ENCODE measurements at places on chromosomes 3 and 15.

GRCh38 chr15:61115241-61115640, 113.9 kb downstream of the RORA start:
- DNase-seq, result no peak

- DNase-seq, result no peak
Observed at GRCh38 chr15:31150732-31151231, 49.3 kb upstream of the TRPM1 start.

GRCh38 chr15:67840749-67841512, 1.1 kb upstream of the RNU6-1 start:
- no peak for DNase-seq

GRCh38 chr3:137772214-137772955, 8.3 kb downstream of the SOX14 start:
- DNase-seq, result no peak

GRCh38 chr3:135175728-135176277, 380.7 kb downstream of the EPHB1 start:
- no peak for DNase-seq

DNA sequence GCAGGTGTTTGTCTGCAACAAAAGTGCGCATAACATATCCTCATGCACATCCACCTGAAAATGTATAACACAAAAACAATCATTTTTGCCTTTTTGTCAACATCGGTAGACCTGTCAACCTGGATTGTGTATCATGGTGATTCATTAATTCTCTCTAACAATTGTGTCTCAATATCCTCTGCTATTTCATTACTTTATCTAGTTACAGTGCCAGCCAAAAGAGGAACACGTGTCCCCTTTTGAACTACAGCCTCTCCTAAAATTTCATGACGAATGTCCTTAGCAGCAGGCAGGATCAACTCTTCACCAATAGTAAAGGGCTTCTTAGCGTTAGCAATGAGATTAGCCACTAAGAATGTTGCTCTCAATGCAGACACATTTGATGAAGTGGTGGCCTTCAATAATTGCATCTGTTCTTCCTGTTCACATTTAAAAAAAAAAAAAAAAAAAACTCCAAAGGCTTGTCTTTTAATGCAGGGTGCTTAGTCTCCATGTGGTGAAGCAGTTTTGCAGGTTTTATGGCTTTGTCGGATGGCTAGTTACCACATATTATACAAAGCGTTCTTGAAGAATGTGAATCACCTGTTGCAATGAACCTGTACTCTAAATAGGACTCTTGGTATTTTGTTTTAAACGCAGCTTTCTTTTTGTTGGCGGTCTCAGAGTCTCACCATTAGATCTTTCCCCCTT, 45.7 kb upstream of the MCTP2 start:
- no peak for DNase-seq

DNA sequence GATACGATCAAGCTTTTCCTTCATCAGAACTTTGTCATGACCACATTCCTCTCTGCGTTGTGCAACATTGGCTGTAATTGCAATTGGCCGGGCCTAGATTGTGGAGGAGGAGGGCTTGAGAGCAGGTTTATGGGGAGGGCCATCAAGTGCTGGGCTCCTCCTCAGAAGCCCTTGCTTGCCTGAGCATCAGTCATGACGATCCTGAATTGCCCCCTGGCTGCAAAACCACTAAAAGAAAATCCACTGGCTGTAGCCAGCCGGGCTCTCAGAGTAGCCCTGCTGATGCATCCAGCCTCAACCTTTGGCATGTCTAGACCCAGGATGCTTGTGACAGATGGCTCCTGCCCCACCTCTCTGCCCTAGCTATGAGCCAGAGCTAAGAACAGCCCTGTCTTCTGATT, 13.4 kb upstream of the TRH start:
- DNase-seq, result no peak

DNA sequence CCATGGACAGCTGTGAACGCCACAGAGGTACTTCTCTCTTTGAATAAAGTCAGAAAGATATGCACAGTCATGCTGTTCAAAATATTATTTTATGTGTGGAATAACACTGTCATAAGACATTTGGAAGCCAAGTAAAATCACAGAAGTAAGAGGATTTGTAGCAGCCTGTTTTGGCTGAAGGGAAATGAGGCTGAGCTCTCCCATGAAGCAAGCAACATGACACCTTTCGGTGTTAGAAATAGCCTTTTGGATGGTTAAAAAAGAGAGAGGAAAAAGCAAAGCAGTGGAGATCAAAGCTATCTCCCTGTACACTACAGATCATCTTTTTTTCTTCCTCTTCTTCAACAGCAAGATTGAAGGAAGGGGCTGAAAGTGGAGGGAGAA, 755.3 kb downstream of the ROBO1 start:
- DNase-seq, result no peak

DNA sequence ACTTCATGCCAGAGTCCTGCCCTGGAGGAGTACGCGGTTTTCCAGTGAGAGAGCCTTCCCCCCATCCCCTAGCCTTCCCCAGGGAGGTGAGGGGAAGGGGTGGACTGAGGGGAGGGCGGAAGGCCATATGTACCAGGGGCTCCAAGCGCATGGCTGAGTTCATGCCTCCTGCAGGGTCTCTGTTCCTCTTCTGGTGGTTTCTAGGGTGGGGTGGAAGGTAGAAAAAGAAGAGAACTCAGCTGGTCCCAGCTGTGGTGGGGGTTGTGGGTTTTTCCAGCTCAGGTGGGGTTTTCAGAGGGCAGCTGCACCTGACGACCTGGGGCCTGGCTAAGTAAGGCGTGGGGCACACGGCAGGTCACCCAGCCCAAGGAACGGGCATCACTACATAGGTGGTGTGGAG, 10.7 kb upstream of the IQSEC1 start:
- DNase-seq, result no peak

DNA sequence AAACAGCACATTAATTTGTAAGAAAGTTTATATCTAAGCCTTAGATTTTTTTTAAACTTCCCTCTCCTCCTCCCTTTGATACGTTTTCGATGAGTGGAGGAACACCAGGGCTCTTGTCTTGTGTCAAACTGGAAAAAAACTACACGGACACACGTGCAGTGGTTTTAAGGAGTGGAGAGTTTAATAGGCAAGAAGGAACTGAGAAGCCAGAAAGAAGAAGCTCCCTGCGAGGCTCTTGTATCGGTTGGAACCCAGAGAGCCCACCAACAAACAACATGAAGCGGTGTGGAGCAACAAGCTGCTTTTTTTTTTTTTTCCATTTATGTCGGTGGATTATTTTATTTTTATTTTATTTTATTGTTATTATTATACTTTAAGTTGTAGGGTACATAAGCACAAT, 18.6 kb downstream of the NDUFB4 start:
- no peak for DNase-seq

DNA sequence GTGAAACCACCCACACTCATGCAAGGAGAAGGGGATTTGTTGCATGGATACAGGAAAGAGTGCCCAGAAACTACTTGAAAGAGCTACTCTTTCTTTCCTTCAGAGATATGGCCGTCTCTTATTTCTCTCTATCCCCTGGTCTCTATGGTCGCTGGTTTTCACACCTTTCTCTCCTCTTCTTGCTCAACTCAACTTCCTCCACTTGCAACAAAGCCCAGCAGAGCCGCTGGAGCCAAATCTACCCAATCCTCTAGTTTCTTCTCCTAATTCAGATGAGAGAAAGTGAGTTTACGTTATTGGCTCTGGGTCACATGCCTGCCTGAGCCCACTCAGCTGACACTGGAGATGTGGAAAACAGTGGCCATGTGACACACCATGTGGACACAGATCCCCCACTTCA, 215.2 kb downstream of the OSBPL10 start:
- DNase-seq, result no peak

DNA sequence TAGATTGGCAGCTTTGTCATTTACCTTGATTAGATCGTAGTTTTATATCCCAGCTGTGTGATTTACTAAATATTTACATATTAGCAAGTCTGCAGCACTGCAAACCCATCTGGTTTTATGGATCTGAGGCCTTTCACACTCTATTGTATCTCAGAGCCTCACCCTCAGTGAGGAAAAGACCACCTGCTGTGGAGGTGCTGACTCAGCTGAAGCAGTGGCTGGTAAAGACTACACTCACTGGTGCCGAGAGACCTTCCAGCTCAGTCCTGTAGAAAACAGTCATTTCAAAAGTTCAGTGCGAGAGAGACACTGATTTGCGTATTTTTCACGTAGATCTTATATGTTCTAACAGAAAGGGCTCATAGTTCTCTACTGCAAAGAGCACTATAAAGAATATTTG, 307.8 kb upstream of the TPM1 start:
- DNase-seq, result no peak

GRCh38 chr15:62758126-62758951, 284.2 kb upstream of the TPM1 start:
- DNase-seq, result no peak

DNA sequence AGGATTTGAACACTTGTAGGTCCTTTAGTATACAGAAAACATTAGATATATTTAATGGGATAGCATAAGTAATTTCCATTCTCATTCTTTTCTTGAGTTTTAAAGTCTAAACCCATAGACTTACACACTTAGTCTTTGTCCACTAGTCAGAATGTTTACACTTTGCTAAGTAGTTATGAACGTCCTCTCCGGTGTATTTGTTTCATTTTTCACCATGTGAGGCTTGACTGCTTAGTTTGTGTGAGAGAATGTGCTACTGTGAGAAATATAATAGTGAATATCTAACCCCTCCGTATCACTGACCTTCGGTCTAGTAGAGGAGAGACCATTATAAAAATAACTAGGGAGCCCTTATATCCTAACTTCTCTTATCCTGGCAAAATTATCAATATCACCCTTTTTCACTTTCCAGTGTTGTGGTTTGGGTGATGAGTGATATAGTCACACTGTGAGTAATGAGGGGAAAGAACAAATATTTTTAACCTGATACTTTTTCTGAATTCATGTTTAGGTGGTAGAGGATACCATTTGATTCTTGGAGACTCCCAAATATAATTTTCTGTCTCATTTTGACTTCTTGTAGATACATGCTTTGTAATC, 122.4 kb downstream of the UBE2E2 start:
- DNase-seq, result no peak

- no peak for DNase-seq
Observed at GRCh38 chr3:25027650-25028049, 400.4 kb upstream of the RARB start.

- no peak for DNase-seq
Observed at GRCh38 chr3:40524222-40524567, 565 bp upstream of the ZNF621 start.

DNA sequence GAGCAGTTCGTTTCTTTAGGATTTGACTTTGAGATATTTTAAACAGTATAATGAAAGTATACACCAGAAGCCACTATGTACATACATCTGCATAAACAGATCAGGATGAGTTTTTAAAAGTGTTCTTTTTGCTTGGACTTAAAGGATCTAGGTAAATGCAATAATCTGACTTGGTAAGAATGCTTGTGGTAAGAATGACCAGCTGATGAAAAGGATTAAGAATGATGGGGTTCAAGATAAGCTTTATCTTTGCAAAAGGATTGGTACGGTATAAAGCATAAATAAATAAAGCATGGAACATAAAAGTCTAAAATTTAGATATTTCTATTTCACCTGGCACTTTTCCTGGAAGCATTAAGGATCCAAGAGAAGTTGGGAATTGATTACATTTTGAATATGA, 9.8 kb upstream of the MME start:
- DNase-seq, result no peak

GRCh38 chr3:105781871-105782270, 86.9 kb downstream of the CBLB start:
- DNase-seq, result no peak

DNA sequence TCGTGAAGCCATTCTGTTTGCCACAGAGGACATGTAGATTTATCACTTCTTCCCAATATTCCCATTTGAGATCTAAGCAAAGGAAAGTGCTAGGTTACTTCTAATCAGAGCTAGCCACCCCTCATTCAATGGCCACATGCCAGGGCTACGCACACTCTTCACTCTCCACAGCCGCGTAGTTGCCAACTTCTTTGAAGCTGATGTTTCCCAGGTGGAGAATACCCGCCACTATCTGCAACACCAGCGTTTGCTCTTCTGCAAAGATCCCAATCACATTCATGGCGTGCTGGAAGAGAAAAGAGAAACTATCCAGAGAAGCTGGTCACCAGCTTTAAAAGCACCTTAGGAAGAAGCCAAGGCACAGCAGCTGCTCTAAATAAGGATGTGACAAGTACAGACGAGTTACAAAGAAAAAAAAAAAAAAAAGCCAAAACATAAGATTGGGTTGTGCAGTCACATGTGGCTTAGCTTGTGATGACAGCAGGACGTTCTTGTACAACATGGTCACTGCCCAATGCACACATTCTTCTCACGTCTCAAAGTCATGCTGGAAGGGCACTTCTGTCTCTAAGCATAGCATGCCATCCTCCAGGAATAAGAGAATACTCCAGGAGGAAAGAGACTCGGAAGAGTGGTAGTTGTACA, 16.4 kb downstream of the LDHAL6B start:
- DNase-seq, result no peak

DNA sequence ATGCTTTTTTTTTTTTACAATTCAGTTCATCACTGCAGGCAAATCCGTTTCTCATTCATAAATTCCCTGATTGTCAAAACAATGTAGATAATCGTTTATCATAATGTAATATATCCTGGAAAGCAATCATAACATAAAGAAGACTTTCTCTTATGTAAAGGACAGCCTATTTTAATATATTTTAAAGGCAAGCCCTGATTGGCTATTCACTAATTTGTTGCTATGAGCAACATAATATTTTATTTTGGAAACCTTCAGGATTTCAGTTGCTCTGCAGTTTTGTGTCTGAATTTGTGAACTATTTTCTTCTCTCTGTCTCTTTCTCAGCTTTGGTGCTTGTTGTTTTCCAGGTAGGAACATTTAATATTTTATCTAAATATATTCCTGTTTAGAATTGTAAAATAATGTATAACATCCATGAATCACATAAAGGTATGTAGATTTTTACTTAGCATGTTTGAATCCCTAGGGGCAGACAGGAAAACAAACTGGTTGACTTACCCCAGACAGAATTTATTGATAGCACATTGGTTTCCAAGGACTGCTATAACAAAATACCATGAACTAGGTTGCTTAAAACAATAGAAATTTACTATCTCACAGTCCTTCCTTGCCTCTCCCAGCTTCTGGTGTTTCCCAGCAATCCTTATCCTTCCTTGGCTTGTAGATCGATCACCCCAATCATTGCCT, 253.5 kb downstream of the CDIN1 start:
- no peak for DNase-seq

- DNase-seq, result no peak
Observed at GRCh38 chr3:161649900-161650484, 153.4 kb downstream of the OTOL1 start.

- DNase-seq, result peak; percentile 30
Observed at GRCh38 chr15:41870689-41871081, 23.2 kb downstream of the SPTBN5 start.

- DNase-seq, result no peak
Observed at GRCh38 chr15:24955531-24955921, 739 bp downstream of the SNRPN start.

DNA sequence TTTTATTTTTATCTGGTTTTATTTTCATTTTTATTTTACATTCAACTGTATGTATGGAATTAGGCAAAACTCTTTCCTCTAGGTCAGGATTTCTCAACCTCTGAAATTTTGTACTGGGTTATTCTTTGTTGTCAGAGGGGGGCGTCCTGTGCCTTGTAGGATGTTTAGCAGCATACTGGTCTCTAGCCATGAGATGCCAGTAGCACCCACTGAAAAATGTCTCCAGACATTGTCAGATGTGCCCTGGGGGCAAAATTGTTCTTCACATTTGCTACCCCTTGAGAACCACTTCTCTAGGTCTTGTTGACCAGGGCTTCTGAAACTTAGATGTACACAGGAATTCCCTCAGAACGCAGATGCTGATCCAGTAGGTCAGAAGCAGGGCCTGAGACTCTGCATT, 5.4 kb downstream of the CHRNA5 start:
- no peak for DNase-seq
